Stimulated activated CD4-positive, alpha-beta T cell treated with anti-CD3 and anti-CD28 coated beads, Interleukin-1b, Interleukin-23, amount 100 ng/mL, for 1 hour (primary cell): ENCODE measurements at places on chromosomes 4 and X.

DNA sequence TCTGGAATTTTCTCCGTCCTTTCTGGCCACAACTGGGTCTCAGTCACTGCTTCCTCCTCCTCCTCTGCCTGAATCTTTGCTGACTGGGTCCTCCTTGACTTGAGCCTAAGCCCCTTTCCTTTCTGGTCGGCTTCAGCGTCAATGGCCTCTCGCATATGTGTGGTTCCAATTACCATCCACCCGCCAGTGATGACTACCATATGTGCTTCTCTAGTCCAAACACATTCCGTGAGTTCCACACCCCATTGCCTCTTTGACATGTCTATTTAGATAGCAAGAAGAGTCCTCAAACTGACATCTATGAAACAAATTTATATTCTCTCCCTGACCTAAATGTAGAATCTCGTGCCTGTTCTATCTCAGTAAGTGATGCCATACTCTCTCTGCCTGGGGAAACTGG lies 19.8 kb downstream of the MXRA5 start:
- no peak for DNase-seq

GRCh38 chr4:76087007-76087769 lies 12.7 kb downstream of the ART3 start:
- DNase-seq = no peak

DNA sequence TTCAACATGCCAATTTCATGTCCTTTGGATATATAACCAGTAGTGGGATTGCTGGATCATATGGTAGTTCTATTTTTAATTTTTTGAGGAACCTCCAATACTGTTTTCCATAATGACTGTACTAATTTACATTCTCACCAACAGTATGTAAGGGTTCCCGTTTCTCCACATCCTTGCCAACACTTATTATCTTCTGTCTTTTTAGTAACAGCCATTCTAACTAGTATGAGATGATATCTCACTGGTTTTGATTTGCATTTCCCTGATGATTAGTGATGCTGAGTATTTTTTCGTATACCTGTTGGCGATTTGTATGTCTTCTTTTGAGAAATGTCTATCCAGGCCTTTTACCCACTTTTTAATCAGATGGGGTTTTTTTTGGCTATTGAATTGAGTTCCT lies 133.5 kb upstream of the MED14 start:
- DNase-seq = no peak

DNA sequence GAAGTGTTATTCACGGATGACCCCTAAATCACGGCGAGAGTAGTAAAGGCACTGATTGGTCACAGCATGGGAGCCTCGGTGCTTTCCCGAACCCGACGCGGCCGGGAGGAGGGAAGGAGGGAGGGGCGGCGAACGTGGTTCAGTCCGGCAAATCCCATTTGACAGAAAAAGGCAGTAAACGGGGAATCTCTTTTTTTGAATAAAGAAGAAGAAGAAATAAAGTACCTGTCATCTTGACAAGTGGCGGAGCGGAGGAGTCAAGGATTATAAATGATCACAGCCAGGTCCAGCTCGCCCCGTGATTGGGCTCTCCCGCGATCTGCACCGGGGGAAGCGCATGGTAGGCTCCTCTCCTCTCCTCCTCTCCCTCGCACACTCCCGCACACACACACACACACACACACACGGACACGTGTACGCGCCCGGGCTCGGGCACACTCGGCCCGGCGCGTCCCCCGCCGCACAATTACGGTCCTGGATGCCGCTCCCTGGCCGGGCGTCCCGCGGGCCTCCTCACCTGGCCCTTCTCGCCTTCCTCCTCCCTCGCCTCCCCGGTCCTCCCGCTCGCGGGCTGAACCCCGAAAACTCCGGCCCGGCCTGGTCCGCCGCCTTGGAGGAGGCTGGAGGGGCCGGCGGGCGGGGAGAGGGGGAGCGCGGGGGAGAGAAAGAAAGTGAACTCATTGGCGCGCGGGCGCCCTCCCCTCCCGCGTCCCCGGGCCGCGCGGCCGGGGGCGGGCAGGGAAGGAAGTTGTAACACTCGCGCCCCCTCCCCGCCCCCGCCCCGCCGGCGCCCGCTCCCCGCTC lies 99.2 kb upstream of the TENM3 start:
- DNase-seq = no peak

GRCh38 chr4:73387552-73387951 lies 16.5 kb upstream of the ALB start:
- no peak for DNase-seq
